ENCODE measurements at places on chromosomes 4 and X. TPM values are rescaled to one million over a fixed set of nuclear protein-coding genes. Genes with fewer than 3 reads are reported as not detected.

- DNase-seq: no peak
These were observed 116.3 kb downstream of the HS3ST1 start for GRCh38 chr4:11312389-11312788.

- DNase-seq: no peak
These were observed 207.4 kb downstream of the CEP135 start for GRCh38 chr4:56156141-56156540.

DNA sequence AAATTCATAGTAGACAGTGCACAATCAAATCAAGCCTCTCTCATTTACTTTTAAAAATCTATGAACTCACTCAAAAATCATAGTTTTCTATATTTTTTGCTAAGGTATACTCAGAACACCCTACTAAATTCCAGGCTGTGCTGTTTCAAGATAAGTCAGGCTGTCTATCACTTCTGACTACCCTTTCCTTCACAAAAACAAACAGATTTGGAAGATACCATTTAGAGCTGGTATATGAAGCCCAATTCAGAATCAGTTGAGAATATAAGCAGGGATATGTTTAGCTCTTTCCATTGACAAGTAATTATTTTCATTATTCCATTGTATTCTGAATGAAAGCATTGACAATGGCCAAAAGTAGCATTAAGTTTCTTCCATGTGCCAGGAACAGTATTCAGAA is 53.1 kb downstream of the CXCL1 start:
- DNase-seq: no peak

- peak; percentile 52 for DNase-seq
These were observed 240.1 kb upstream of the CTSO start for GRCh38 chr4:156193800-156194199.

DNA sequence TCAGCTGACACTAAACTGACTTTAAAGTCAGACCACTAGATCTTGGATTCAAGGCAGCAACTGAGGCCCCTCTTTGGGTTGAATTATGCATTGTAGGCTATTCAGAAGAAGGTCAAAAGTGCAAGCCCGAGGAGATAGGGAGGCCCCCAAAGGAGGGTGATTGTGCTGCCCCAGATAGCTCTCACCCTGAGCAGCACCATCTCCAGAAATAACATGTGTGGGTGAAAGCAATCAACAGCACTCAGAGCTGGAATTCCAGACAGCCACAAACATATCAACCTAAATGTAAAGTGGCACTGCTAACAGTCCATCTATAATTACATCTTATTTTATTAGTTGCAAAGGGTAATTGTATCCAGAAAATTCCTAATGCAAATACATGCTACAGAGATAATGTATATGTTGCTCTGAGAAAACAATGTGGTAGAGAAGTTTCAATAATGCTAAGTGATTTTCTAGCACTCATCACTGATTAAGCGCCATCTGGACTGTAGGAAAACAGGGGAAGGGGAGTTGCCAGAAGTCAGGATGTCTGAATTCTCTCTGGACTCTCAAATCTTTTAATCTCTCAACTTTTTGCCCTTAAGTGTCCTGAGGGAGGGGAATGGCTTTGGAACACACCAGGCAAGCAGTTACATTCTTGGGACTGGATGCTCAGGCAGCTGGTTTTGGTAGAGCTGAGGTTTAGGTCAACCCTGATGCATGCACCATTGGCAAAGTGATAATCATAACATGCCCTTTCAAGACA is 61.8 kb upstream of the SFRP2 start:
- DNase-seq: no peak

The SCRG1 gene
- 2.5 TPM for polyA plus RNA-seq

The MAP3K15 gene
- polyA plus RNA-seq: 0.98 TPM

DNA sequence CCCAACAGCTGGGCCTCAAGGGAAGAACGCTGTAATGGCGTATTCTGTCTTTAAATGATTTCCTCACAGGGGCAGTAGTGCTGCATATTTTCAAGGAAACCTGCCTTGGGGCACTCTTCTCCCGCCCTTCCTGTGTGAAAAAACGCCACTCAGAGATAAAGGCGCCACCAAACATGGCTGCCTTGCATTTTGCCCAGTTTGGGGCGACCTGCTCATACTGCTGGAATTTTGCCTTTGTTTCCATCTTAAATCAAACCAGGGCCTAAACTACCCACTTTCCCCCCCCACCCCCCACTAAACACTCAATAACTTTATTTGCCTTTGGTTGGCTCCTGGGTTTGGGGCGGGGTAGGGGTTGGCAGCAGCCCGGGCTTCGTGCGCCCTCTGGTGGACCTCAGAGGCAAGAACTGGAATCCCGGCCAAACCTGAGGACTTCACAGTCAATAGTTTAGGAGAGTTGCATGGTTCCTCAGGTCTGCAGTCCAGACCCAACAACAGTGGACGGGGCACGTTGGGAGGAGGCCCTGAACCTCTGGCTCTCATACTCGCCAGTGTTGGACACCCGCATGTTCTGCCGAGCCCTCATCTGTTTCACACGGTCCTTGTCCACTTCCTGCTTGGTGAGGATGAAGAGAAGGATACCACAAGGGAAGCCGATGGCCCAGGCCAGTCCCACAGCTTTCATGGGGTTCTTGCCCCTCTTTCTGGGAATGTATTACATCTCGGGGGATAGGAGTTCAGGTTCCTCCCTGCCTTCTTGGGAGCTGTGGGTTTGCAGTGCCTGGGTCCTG is 220.1 kb upstream of the STK26 start:
- peak; percentile 89 for DNase-seq

- no peak for DNase-seq
These were observed 230.2 kb upstream of the JADE1 start for GRCh38 chr4:128579154-128579853.

DNA sequence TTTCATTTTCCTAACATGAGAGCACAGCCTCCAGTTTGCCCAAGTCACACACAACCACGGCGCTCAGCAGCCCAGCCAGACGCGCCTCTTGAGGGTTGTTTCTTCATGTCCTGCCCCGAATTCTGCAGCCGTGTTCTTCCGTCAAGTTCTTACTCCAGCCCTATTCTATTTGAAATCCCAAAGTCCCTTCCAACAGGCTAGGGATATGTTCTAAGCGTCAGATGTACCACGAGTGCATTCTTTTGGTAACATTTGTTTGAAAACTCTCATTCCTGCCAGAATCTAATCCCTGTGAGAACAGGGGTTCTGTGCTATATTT is 23.1 kb downstream of the ACSL1 start:
- DNase-seq: no peak

GRCh38 chr4:86432559-86433134 is 72.8 kb upstream of the MAPK10 start:
- no peak for DNase-seq

DNA sequence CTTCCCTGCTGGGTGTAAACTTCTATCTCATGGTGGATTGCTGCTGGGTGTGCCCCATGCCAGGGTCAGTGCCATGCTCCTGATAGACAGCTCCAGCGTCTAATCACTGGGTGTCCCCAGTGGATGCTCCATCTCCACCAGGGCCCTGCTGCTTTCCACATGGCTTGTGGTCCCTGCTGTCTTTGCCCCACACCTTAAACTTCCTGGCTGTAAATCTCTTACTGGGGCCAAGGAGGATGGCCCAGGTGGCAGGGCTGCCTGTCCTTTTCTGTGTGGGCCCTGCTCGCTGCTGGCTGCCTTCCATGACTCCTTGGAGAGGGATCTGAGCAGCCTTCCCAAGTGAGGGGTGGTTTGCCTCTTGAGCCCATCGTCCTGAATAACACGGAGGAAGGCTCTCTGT is 51.8 kb downstream of the RGS12 start:
- no peak for DNase-seq

GRCh38 chr4:1531683-1532548 is 125.7 kb upstream of the NKX1-1 start:
- no peak for DNase-seq

Measured in muscle of arm (tissue), 14 donors.